ENCODE measurements at places on chromosomes 4 and X.

DNA sequence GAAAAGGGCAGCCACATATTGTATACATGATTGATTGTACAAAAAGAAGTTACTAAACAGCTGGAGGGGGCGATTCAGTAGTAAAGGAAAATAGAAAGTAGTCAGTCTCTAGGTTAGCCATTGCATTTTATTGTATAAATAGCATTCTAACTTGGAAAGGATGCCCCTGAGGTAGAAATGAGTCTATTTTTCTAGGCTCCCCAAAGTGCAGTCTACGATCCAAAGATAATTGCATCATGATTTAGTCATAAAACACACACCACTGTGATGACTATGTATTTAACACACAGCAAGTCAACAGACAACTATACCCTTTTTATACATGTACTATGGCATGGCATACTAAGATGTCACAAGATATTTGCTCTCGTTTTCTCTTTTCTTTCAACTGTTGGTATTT is 204.9 kb downstream of the APBB2 start:
- DNase-seq, result no peak

DNA sequence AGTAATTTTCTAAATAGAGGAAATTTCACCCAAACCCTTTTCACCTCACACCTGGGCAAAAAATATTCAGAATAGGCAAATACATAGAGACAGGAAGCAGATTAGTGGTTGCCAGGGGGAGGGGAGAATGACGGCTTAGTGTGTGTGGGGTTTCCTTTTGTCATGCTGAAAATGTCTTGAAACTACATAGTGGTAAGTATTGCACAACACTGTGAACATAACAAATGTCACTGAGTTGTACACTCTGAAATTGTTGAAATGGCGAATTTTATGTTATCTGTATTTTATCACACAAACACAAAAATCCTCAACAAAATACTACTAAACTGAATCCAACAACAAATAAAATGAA is 60.7 kb upstream of the PLAC1 start:
- no peak for DNase-seq

- DNase-seq, result peak; percentile 45
Observed at GRCh38 chr4:139042981-139043460, 27.4 kb downstream of the NOCT start.

GRCh38 chr4:112176596-112176995 is 31.3 kb downstream of the FAM241A start:
- no peak for DNase-seq

DNA sequence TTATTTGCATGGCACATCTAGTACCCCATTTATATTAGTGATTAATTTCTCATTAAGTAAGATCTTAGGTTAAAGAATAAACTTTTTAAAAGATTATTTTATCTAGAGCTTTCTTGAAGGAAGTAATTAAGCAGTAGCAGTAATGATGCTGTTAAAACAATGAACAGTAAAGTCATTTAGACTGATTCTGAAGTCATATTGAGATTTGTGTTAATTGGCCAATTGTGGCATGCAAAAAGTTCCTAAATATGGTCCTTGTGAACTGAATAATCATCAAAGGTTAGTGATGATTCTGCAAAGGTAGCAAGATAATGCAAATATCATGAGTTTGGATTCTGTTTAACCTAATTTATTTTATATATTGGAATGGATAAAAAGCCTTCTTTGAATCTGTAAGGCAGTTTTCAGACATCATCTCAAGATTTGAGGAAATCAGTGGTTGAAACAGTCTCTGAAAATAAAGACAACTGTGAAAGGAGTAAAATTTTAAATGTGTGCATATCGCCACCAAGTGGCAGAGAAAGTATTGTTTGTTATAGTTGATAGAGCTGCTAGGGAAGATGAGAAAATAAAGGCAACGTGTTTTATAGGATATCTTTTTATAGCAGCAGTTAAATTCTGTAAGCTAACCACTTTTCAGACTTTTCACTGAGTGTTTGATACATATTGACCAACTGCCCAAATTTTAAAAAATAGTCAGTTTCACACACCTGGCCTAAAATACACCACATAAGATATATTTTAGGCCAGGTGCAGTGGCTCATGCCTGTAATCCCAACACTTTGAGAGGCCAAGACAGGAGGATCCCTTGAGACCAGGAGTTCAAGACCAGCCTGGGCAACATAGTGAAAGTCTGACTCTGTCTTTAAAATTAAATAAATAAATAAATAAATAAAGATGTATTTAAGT is 79.6 kb downstream of the CCKAR start:
- DNase-seq, result no peak

DNA sequence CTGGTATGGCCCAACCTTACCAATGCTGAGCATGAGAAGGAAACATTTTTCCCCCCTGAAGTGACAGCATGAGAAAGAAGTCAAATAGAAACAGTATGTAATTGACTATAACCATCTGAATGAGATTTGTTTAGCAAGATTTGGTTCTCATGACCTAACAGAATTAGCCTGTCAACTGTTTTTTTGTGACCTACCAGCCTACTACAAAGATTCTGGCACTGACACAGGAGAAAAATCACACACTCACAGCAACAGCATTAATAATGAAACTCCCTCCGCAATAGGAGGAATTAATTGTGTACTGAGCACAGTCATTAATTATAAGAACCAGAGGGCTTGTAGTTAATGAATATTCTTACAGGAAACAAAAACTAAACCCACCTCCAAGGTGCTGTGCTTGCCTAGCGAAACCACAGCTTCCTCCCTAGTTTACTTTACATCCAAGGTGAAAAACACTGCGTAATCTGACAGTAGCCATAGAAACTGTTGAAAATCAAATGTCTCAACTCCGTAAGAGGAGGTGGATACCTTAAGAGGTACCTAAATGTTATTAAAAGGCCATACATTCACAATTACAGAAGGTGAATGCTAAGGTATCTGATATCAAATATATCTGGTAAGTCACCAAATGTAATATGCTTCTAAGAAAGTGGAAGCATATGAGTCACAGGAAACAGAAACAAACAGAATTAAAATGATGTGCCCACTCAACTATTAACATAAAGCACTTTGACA is 34.9 kb downstream of the MMRN1 start:
- no peak for DNase-seq

GRCh38 chrX:133961046-133961445 is 24.3 kb downstream of the GPC3 start:
- no peak for DNase-seq

- no peak for DNase-seq
Observed at GRCh38 chr4:127686658-127687057, 43.5 kb upstream of the SLC25A31 start.

DNA sequence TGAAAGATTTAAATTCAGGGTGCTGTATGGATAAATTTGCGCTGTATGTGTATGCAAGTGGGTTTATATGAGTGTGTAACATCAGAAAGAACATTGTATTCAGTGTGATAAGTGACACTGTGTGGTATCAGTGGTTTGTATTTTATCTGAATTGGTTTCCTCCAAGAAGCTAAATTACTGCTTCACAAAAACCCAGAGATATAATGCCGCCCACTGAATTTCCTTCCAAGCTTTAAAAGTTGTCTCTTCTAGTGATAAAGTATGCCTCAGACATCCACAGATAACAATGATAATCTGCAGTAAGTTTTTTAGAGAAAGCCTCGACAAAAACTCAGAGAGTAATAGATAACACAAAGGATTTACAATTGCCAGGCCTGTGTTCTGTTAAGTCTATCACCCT is 710.6 kb upstream of the HS3ST1 start:
- DNase-seq, result no peak

GRCh38 chrX:147908106-147908505 is 3.6 kb upstream of the FMR1 start:
- no peak for DNase-seq

GRCh38 chr4:30721185-30722091 is 1.3 kb downstream of the PCDH7 start:
- peak; percentile 78 for DNase-seq

DNA sequence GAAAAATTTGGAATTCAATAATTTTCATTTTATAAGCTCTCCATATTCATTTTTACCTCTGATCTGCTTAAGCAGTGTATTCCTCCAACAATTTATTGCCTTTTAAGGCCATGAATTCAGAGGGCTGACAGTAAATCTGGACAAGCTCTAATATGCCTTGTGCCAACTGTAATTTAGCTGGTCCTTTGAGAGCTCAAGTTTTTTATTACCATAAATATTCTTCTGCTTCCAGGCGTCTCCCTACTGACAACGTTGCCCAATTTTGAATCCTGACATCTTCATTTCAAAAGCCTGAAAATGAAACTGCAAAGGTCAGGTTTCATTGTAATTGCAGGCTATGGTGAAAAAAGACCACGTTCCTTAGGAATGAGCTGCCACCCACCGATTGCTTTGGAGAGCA is 95.8 kb upstream of the GEMIN8 start:
- no peak for DNase-seq

- no peak for DNase-seq
Observed at GRCh38 chrX:41435708-41436107, 11.4 kb upstream of the NYX start.
